ENCODE measurements at places on chromosomes 5 and 9.
A peak's percentile ranks its signal among the peaks of the same experiment; 100 is the strongest.

DNA sequence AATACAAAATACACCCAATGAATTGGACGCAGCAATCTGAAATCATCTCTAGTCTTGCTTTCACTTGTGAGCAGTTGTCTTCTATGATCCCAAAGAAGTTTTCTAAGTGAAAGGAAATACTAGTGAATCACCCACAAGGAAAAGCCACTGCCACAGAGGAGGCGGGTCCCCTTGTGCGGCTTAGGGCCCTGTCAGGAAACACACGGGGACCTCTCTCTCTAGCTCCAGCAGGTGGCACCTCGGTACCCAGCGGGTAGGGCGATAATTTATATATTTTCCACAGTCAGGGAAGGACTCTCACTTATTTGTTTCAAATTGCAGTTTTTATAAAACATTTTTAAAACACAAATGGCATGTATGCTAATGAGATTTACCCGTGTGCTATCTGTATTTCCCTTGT lies 417.1 kb downstream of the KDM4C start:
- no peak for DNase-seq

- DNase-seq, result no peak
Measured at GRCh38 chr5:9399094-9399493, 146.8 kb downstream of the SEMA5A start.

GRCh38 chr5:141969783-141970771 lies 1.2 kb downstream of the RNF14 start:
- DNase-seq, result no peak

DNA sequence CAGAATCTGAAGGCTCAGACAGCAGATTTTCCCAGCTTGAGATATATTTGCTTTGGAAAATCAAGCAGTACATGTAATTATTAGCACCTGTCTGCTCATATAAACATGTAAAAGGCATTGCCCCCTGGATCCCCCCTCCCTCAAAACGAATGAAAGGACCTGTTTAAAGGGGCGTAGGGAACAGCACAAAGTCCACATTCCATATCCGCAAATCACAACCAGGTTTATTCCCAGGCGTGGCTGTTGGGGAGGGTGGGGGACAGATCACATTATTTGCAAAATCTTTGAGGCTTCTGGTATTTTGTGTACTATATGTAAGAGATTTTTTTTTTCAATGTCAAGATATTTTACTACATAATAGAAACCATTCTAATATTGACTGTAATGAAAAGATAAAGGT lies 8.7 kb upstream of the MRPS2 start:
- DNase-seq, result no peak

- DNase-seq, result no peak
Measured at GRCh38 chr5:72651779-72652178, 144.6 kb upstream of the ZNF366 start.

DNA sequence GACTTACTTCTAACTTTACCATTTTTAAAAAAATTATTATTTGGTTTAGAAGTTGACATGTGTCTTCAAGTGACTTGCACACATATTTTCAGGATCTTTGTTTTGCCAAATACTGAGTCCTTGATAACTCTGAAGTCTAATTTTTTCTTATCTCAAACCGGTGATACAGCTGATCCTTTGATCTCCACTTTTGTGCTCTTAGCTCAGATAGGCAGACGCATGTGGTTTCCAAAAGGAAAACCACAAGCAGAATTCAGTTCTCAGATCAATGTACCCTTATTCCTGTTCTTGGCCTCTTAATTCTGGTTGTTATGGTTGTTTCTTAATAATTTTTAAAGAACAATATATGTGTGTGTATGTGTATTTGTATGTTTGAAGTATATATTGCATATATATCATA lies 238.3 kb upstream of the EDIL3 start:
- no peak for DNase-seq

- no peak for DNase-seq
Measured at GRCh38 chr5:142095651-142096330, 12.8 kb upstream of the NDFIP1 start.

DNA sequence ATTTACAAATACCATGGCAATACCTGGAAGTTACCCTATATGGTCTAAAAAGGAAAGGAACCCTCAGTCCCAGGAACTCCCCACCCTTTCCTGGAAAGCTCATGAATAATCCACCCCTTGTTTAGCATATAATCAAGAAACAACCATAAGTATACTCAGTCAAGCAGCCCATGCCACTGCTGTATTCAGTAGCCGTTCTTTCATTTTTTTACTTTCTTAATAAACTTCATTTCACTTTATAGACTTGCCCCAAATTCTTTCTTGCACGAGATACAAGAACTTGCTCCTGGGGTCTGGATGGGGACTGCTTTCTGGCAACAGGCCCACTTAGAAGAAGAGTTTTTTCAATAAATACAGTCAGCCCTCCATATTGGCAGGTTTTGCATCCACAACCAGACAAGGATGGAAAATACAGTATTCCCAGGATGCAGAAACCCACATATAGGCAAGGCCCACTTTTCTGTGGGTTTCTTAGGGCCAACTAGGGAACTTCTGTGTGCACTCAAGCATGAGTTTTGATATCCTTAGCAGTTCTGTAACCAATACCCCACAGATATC lies 2.8 kb upstream of the TBCA start:
- DNase-seq, result no peak

- DNase-seq, result no peak
Measured at GRCh38 chr5:14681236-14681752, 16.8 kb downstream of the OTULIN start.

DNA sequence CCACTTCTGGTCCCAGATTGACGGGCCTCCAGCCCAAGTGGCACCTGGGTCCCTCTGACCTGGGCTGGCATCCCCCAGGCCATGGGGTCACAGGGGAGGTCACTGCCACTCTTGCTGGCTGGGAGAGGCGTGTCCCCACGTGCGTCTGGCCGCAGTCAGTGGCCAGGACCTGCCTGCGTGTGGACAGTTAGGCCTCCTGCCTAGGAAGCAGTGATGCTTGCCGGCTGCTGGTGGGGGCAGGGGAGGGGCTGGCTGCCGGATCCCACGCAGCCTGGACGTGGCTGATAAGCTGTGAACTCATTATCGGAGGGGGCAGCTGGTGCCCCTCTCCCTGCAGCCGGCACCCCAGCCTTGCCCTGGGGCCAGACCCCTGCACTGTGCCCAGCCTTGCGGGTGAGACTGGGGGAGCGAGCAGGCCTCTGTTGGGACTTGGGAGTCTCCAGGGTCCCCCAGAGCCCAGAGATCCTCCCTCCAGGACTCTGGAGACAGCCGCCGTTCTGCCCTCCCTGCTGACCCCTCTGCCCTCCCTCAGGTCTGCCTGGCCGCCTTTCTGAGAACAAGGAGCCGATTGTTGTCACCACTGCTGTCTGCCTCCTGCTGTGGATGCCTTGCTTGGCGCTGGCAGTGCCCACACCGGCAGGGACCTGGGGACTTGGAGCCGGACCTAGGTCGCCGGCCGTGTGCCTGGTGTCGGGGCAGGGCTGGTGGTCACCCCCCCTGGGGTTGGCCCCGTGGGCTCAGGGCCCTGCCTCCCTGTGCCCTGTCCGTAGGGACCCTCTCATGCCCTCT lies 12.3 kb downstream of the RXRA start:
- DNase-seq, result no peak

- DNase-seq, result no peak
Measured at GRCh38 chr5:161414896-161415295, 131.6 kb downstream of the GABRB2 start.

DNA sequence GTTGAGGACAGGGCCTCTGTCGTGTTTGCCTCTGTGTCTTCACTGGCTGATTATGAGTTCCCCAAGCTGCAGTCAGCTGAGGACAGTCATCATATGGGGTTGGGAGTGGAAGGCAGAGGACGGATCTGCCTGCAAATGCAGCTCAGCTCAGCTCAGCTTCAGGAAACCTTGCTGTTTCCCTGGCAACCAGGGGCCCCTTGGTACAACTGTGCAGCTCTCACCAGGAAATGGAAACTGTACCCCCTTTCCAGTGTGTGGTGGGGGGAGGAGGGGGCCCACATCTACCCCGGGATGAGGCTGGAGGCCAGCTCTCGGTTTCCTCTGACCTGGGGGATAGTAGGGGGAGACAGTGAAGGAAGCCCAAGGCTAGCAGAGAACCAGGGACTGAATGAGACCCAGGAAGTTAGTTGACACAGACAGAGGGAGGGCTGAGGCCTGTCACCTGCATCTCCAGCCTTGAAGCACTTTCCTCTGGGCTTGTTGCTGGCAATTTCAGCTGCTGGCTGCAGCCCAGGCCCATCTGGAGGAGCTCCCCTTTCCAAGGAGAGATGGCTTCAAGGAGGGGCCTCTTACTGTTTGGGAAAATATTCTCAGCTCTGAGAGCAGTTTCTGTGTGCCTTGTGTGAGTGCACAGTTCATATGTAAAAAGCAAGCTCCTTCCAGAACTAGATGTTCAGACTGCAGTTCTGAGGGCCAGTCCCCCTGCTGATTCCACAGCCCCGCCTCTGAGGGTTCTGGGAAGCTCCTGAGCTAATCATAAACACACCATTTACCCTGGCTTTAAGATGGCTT lies 6.9 kb downstream of the ANXA6 start:
- DNase-seq, result no peak

DNA sequence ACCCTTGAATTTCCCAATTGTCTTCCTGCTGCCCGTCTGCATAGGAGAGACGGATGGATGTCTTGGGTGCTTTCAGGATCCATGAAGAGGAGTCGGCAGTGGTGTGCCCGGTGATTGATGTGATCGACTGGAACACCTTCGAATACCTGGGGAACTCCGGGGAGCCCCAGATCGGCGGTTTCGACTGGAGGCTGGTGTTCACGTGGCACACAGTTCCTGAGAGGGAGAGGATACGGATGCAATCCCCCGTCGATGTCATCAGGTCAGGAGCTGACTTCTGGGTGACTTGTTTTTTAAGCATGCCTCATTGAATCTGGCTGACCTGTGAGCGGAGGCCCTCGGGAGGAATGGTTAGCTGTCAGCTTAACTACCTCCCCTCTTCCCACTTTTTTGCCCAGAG lies 24.2 kb downstream of the GALNT12 start:
- DNase-seq, result no peak

DNA sequence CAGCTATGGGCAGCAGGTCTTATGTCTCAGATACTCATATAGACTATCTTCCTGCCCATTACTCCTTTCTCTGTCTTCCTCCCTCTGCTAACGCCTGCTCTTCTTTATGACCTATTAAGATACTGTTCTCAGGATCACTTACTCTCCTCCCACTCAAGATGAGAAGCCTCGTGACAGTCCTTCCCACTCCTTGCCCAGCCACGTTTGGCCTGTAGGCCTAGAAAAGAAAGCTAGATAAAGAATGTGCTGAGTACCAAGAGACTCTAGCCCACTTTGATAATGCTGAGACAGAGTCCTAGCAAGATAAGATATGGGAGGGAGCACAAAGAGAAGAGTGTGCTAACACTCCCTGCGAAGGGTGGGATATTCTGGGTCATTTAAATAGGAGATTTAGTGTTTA lies 6.8 kb upstream of the DENND4C start:
- no peak for DNase-seq

DNA sequence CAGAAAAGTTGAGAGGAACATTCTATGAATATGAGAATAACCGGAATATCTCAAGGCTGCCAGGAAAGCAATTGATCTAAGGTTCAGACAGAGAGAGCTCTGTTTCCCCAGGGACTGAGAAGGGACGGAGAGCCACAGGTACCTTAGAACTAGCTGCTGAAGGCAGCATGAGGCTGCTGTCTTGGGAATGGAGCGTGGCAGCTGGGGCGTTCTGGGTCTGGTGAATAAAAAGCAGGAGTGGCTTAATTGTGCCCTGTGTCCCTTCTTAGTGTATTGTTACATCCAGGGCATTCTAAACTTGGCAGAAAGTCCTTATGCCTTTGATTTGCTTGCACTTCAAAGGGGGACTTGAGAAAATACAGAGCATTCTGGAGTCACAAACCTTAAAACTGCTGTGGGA lies 434.5 kb downstream of the KDM4C start:
- DNase-seq, result no peak

DNA sequence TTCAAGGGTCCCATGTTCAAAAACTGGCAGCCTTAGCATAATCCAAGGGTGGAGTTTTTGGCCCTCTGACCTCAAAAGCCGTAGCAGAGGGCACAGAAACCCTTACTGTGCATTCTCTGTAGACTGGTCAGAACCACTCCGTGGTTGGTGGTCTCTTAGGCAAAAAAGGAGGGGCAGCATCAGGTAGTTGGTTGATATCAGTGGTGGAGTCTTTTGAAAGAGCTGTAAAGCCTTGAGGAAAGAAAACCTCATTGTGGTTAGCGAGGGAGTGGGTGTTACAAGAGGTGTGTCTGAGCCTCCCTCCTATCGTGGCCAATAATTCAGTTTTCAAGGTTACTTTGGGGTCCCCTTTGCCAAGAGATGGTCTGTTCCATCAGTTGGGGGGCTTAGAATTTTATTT lies 40.9 kb downstream of the ARHGEF28 start:
- no peak for DNase-seq

DNA sequence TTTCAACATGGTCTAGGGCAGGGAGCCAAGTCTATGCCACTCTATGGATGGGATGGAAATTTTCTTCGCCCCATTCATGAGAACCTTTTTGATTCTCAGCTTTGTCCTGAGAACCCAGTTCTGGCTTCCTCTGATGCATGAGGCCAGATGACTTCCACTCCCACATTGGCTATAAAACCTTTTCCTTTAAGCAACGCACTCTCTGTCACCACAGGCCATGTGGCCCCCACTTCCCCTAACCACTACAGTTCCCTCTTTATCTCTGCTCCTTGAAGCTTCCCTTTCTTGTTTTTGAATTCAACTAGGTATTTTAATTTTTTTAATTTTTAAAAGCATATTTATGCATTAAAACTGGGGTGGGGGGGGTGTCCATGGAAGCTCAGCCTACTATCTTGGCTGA lies 401.3 kb downstream of the ENC1 start:
- DNase-seq, result no peak

- DNase-seq, result no peak
Measured at GRCh38 chr5:138844812-138845513, 30.2 kb downstream of the LRRTM2 start.

- no peak for DNase-seq
Measured at GRCh38 chr5:75091597-75091996, 39.2 kb upstream of the GCNT4 start.

DNA sequence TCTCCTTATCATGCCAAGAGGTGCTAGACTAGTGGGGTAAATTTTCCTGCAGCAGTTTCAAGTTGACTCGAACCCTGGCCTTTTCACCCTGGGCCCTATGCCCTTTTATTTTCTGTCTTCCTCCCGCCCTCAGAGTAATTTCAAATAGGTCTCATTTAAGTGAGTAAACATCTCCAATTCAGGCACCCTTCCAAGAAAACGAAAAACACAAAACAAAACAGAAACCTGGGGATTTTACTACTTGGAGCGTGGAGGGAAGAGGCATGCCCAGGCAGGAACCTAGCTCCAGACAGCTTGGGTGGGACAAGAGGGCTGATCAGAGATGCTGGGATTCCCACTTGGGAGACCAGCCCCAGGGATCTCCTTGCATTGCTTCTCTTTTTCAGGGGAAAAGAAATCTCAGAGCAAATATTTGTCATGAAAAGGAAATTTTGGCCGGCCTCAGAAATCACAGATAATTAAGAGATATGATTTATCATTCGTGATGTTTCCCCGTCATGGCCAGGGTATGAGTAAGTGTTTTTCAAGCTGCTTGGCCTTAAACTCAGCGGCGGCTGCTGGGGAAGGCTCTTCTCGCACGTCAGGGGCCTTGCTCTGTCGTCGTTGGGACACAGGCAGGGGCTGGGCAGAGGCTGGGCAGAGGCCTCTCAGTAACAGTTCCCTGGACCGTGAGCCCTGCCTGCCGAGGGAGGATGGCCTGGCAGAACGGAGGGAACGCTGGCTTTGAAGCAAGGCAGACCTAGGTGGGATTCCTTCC lies 248.6 kb upstream of the KLF4 start:
- DNase-seq, result peak; percentile 18
